ENCODE measurements at places on chromosomes 7 and 10. TPM values are rescaled to one million over a fixed set of nuclear protein-coding genes. Genes with fewer than 3 reads are reported as not detected.

Gene ADO
- total RNA-seq, result 20.8 TPM

Gene UNCX
- total RNA-seq, result not detected

Gene LIPA
- 22.7 TPM for total RNA-seq

Gene BICC1
- total RNA-seq, result 1.3 TPM

Gene AOAH
- 1.1 TPM for total RNA-seq

Gene PIP
- not detected for total RNA-seq

Gene PRPF18
- total RNA-seq, result 45.4 TPM

Gene DYNC1I1
- total RNA-seq, result 1.8 TPM

Gene TLL2
- not detected for total RNA-seq

Gene SLC26A5
- total RNA-seq, result not detected

Gene EBF3
- total RNA-seq, result 0.15 TPM

Gene HOXA11
- total RNA-seq, result 10.3 TPM

Gene PROSER2
- 6.5 TPM for total RNA-seq
